ENCODE measurements at places on chromosomes 12 and 14.

GRCh38 chr14:101047326-101047725 lies 143.8 kb upstream of the RTL1 start:
- no peak for DNase-seq

GRCh38 chr14:52046376-52046917 lies 22.4 kb downstream of the NID2 start:
- DNase-seq: no peak

DNA sequence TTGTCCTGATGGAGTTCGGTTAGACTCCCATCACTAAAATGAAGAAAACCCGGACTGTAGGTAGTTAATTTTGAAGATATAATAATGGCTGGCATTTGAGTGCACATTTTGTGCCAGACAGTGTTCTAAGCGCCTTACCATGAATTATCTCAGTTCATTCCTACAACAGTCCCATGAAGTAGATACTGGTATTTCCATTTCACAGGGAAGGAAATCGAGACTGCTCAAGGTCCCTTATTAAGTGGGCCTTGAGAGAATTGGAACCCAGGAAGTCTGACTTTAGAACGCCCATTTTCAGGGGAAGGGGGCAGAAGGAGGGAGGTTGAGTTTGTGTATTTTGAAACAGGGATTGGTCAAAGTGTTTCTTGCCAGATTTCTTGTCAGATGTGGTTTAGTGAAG lies 855 bp downstream of the MNAT1 start:
- DNase-seq: no peak

DNA sequence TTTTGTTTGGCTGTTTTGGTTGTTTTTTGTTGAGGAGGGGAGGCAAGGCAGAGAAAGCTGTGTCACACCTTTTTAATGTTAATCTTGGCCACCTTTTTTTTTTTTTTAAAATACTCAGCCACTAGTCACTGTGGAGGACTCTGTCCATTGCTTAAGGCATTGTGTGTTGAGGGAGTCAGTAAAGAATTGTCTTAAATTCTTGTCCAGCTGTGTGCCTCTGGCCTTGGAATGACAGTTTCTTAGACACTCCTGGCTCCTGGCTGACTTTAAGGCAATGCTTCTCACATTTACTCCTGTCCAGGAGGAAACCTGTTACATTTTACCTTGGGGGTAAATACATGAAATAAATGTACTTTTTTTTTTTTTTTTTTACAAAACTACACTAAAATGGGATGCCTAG lies 18.1 kb upstream of the SMCO2 start:
- no peak for DNase-seq

DNA sequence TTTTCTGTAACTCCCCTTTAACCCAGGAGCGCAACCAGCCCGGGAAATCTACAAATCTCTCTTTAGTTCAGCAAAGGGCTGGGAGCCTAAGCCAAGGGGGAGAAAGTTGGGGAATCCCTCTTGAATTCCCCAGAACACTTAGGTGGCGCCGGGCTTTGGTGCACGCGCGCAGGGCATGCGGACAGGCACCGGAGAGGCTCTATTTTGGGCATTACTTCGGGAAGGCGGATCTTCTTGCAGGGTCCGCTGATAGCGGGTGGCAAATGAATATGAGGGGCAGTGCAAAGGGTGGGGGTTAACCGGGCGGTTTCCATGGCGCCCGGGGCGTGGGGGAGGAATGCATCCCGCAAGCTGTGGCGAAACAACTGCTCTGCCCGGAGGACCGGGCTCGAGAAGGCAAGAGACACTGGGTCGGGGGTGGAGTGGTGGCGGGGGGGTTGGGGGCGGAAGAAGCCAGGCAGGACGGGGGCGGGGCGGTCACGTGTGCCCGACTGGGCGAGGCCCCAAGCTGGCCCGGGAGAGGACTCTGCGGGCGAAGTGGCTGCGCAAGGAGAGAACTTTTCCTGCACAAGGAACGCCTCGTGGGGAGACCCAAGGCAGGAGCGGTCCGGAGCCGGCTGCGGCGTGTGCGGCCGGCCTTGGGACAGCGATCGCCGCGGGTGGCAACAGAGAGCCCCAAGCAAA lies at the start of gene FLVCR2:
Gene FLVCR2, plus strand, starts transcription at position 519 of the 684 bp plus-strand sequence. CDS start 353 bp downstream, outside the sequence.
- peak; percentile 47 for DNase-seq

GRCh38 chr12:120692524-120693033 lies 5.6 kb downstream of the MLEC start:
- DNase-seq: no peak

- no peak for DNase-seq
Observed at GRCh38 chr12:78095623-78096022, 264.9 kb downstream of the NAV3 start.

DNA sequence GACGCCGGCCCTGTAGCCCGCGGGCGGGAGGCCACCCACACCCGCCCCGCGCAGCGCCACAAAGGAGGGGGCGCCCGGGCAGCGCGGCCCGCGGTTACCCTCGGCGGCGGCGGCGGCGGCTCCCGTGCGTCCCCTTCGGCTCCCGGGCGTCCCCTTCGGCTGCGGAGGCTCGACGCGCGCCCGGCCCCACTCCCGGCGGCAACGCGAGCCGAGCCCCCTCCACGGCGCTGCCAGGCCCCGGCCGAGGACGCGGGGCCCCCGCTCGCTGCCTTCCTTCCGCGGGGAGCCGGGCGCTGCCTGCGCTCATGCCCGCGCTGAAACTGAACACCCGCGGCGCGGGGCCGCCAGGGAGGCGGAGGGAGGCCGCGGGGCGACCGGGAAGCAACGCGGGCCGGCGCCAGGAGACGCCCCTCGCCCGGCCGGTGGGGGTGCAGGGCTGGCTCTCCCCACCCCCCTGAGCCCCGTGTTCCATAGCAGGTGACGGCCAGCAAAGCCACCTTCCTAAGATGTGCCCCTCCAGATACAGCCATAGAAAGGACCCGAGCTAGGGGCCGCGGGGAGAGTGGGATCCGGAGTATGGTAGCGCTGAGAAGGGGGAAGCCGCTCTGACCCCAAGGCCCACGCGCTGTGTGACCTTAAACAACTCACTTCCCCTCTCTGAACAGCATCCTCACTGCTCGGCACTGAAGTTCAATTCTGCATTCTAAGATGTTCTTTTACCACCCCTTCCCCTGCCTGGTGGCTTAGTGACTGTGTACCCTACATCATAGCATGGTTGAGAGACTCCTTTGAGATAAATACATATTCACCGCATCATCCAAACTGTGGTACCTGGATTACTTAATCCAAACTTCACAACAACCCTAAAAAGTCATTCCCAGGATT lies 42.8 kb downstream of the KDM2B start:
- DNase-seq: no peak

GRCh38 chr14:101110729-101111619 lies 207.5 kb upstream of the RTL1 start:
- no peak for DNase-seq

DNA sequence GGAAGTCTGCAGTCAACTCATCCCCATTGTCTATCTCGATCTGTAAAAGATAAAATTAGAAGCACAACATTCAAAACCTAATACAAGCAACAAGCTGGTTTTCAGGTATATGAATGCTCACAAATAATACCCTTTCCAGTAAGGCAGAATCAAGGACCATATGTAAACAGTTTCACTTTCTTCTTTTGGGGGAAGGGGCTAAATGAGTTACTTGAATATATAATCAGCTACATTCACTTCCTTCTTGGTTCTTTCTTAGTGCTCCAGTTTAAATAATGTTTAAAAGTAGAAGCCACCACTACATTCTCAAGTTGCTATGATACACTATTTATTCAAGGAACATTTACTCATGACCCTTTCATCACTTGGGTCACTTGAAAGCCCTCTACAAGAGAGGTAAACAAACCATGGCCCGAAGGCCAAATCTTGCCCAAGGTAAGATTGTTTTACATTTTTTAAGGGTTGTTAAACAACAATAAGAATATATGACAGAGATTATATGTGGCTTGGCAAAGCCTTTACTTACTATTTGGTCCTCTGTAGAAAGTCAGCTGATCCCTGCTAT lies 10.3 kb downstream of the TWF1 start:
- no peak for DNase-seq

- DNase-seq: no peak
Observed at GRCh38 chr14:64060648-64061096, 207.9 kb downstream of the SYNE2 start.

GRCh38 chr12:107320033-107320928 lies 226.9 kb upstream of the CRY1 start:
- peak; percentile 70 for DNase-seq

- no peak for DNase-seq
Observed at GRCh38 chr12:89353188-89353822, 1.0 kb upstream of the DUSP6 start.

DNA sequence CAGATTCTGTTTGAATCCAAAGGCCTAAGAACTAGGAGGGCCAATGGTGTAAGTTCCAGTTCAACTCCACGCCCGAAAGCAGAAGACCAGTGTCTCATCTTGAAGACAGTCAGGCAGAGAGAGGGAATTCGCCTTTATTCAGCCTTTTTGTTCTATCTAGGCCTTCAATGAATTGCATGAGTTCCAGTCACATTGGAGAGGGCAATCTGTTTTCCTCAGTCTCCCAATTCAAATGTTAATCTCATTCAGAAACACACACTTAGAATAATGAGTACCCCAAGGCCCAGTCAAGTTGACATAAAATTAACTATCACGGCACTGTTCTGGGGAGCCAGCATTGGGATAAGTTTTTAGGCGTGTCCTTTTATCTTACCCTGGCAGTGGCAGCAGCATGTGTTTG lies 65.8 kb downstream of the C14orf39 start:
- DNase-seq: no peak

DNA sequence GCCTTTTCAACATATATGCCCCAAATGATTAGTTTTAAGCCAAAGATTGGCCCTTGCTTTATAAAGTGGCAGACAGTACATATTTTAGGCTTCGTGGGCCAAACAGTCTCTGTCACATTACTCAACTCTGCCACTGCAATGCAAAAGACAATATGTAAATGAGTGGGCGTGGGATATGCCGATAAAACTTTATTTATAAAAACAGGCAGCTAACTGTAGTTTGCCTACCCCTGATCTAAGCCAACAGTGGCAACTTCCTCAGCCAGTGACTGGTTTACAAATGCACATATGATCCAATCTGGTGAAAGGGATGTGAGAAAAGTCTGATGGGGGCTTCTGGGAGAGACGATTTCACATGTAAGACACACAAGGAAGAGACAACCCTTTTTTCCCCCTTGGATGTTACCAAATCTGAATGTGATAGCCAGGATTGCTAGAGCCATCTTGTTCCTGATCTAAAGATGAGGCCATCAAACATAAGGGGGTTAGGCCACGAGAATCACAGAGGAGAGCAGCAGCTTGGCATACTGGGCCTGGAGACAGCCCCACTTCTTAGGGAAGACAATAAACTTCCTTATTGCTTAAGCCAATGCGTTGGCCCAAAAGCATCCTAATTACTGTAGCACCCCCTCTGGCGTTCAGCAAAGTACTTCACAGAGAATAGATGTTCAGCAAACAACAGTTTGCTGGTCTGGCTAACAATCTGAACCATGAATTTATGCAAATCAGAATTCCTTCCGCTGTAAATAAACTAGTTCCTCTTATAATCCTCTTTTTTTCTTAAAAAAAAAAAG lies 75.2 kb upstream of the TMCC3 start:
- DNase-seq: no peak

DNA sequence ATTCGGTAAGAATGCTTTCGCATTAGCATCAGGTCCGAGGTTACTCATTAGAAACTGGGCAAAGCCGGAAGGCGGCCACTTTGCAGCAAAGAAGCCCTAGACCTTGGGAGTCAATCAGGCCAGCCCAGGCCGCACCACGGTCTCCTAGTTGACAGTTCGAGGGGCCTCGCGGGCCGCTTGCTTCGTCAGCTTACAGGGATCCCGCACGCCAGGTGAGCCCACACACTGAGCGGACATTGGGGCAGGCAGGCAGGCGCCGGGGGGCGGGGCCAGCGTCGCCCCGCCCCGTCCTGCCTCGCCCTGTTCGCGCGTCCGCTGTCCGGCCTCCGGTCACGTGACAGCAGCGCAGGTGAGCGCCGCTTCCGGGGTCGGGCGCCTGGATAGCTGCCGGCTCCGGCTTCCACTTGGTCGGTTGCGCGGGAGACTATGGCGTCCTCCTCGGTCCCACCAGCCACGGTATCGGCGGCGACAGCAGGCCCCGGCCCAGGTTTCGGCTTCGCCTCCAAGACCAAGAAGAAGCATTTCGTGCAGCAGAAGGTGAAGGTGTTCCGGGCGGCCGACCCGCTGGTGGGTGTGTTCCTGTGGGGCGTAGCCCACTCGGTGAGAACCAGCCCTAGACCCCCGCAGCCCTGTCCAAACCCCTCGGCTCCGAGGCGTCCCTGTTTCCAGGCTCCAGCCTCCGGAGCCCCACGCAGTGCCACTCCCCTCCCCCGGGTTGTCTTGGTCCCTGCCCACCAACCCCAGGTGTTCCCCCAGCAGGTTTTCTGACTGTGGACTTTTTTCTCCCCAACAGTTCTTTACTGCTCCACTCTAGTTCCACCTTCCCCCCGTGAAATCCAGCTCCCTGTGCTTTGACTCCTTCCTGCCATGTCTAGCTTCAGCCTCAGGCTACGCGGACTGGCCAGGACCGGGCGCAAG lies at the start of gene PIP4K2C:
Gene PIP4K2C, plus strand, starts transcription at position 329 of the 918 bp plus-strand sequence. Its CDS starts 98 bp downstream, at position 427.
- peak; percentile 55 for DNase-seq

DNA sequence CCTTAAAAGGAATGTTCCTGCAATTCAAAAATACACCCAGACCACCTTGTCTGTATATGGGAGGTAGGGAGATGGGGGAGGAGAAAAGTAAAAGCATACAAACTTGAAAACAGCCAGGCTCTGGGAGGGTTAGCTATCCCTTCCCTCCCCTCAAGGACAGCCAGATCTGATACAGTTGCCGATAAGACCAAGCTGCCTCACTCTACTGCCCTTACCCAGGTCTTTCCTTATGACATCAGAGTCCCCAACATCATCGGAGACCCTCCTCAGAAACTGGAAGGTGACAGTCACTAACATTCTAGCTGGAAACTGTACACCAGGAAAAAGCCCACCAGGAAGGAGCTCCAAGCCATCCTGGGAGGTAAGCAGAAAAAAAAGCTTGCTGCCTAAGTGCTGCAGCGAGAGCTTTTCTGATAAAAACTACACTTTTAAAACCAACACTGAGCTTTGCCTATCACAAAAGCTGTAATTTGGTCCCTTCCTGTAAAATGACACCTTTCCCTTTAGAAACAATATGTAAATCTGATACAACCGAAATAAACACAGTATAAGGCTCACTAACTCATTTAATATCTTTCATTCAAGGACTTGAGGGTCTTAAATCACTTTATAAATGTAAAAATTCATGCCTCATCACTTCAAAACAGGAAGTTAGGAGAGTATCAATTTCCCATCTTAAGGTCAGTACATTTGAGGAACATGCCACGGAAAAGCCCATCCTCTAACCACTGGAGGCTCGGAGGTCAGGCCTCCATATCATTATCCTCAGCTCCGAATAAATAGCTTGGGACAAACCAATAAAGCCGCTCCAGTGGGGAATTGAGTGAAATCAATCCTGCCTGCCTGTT lies 20.4 kb upstream of the PLEKHH1 start:
- no peak for DNase-seq

GRCh38 chr14:79658221-79658620 lies 553.1 kb downstream of the DIO2 start:
- DNase-seq: no peak

- DNase-seq: no peak
Observed at GRCh38 chr12:2955888-2956287, 3.3 kb upstream of the TEAD4 start.
